ENCODE measurements at places on chromosomes 4 and X. TPM values are rescaled to one million over a fixed set of nuclear protein-coding genes. Genes with fewer than 3 reads are reported as not detected.

Gene SYN1
- total RNA-seq = 0.09 TPM

Gene PHOX2B
- total RNA-seq = not detected

Gene CLDN34
- not detected for total RNA-seq

Gene SEPTIN11
- 280 TPM for total RNA-seq

Gene XK
- total RNA-seq = not detected

Gene NAA11
- total RNA-seq = not detected

Gene NSUN7
- not detected for total RNA-seq

Gene TRPC5OS
- not detected for total RNA-seq

Gene FRMPD3
- total RNA-seq = 0.16 TPM

Gene CAPN6
- not detected for total RNA-seq

Gene EOLA1
- 11.1 TPM for total RNA-seq

Gene IL3RA
- total RNA-seq = 0.09 TPM

Gene COL25A1
- total RNA-seq = 0.27 TPM

Gene DOK7
- total RNA-seq = not detected

Gene TEC
- 3.5 TPM for total RNA-seq

Gene PRKG2
- total RNA-seq = 7.9 TPM

Gene PCYT1B
- 0.74 TPM for total RNA-seq
